ENCODE measurements at places on chromosomes 2 and 18.

- DNase-seq: no peak
Measured at GRCh38 chr2:148519013-148519412, 125.5 kb upstream of the EPC2 start.

DNA sequence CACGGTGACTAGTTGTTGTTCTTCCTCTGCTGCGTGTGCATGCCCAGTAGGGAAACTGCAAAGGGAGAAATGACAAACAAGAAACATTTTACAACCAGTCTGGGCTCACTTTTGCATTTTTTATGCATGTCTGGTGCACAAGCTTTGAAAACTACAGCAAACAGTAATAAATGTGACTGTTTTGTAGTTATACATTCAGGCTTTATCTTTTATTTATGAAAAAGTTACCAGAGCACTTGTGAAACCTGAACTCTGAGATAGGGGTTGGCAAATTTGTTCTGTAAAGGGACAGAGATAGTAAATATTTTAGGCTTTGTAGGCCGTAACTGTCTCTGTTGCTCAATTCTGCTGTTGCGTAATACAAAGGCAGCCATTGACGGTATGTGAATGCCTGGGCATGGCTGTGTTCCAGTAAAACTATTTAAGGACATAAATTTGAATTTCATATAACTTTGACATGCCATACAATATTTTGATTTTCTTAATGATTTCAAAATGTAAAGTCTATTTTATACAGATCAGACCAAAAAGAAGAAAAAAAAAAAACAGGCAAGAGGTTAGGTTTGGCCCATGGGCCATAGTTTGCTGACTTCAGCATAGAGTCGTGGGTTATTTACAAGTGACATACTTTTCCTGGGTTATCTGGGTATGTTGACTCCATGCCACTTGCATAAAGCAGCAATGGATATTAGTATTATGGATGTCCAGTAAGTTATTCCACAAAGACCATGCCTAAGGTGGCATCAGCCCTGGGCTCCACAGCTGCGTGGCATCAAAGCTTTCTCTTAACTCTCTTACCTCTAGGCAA, 53.6 kb upstream of the EML6 start:
- DNase-seq: peak; percentile 59

GRCh38 chr18:56391931-56392590, 246.3 kb downstream of the TXNL1 start:
- no peak for DNase-seq

DNA sequence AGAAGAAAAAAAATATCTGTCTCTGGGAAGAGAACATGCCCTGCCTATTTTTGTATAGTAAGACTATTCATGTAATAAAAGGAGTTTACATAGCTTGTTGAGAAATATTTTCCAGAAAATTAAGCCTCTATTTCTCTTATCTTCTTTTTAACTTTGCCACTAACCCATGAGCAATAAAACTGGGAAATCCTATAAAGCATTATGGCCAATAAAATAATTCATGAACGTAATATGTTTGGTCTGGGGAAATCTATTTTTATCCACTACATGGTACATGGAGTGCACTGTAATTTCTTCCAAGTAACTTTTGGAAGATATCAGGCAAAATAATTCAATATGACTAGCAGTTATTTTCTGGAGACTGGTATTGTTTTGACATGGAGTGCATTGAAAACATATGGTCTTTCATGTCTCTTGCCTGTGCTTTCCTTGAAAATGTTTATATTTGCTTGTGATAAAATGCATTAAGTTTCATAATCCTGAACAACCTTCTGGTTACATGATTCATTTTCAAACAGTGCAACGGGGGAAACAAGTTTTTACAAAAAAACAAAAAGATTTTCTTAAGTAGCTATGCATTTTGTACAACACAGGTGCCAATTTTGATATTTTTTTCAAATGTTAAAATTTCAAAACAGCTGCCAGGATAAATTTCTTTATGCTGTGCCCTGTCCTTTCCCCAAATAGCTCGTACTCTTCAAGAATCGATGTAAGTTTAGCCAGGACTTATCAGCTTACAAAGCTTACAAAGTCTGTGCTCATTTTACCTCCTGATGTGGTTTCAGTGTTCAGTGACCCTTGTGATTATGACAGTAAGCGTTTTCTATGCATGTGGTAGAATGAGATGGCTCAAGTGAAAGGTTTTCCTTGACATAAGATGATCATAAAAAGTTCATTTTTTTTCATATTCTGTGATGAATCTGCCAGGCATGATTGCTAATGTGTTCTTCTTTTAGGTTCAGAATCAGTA, 194.5 kb downstream of the UBE2E3 start:
- peak; percentile 41 for DNase-seq

DNA sequence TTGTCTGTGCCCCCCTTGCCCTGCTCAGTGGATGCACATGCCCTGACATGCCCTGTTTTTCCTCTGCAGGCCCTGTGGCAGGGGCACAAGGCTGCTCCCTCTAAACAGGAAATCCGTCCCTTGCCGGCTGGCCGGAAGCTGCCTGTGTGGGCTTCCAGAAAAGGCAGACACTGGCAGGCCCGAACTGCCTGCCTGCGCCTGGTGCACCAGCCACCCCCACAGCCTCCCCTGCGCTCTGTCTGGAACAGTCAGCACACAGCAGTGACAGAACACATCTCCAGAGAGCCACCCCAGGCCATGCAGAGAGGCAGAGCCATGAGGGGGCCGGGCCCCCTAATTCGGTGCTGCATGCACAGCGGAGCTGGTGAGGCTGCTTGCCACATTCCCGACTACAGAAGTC, 33.5 kb downstream of the LOXHD1 start:
- DNase-seq: no peak

- DNase-seq: no peak
Measured at GRCh38 chr2:134457353-134457752, 203.5 kb downstream of the MGAT5 start.
